ENCODE measurements at places on chromosomes 7 and 10. TPM values are rescaled to one million over a fixed set of nuclear protein-coding genes. Genes with fewer than 3 reads are reported as not detected.

The FXYD4 gene
- not detected for polyA plus RNA-seq

The MSMB gene
- not detected for polyA plus RNA-seq

The EPDR1 gene
- not detected for polyA plus RNA-seq

The CAMK2B gene
- polyA plus RNA-seq = 0.31 TPM

The NUDT13 gene
- 1.3 TPM for polyA plus RNA-seq

The KCND2 gene
- not detected for polyA plus RNA-seq

The ANXA8 gene
- polyA plus RNA-seq = 820 TPM

The HOXA9 gene
- 9.0 TPM for polyA plus RNA-seq

GRCh38 chr7:2521952-2522591 is 2.5 kb downstream of the LFNG start:
- H3K27ac ChIP-seq = peak overlapping the region; percentile 95
- peak overlapping the region; percentile 56 for H3K4me3 ChIP-seq
- peaks cover 52% of the 10 kb centered on the region for H3K4me1 ChIP-seq

DNA sequence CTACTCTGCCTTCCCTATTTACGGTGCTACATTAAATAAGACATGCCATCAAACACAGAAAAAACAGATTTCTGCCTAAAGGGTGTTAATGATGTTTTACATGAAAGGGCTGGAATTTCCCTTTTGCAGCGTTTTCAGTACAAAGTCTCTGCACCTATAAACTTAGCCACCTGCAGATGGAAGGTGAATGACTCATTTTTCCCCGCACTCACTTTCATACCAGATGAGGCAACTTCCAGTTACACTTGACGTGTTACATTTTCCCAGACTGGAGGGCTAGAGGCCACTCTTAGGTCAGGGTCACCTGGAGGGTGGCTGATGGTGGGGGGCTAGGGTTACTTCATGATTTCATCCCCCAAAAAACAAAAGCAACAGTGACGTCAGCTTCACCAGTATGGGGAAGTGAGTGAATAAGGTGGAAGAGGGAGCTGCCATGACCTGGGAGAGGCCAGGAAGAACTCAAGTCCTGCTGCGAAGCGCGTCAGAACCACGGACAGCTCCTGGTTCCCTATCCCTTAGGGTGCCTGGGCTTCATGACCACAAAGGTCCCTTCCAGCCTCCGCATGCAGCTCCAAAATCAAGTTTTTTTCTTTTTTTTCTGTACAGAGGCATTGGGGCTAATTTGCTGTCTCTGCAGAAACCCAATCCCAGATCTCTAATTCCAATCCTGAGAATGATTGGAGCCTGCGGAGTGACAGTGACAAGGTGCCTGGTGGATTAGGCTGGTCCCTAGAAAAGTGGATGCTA is 94.0 kb downstream of the ADARB2 start:
- H3K4me1 ChIP-seq = no peaks in the 10 kb centered on the region
- DNase-seq = no peak
- H3K27me3 ChIP-seq = no peaks in the 10 kb centered on the region
- no peaks in the 10 kb centered on the region for H3K36me3 ChIP-seq

DNA sequence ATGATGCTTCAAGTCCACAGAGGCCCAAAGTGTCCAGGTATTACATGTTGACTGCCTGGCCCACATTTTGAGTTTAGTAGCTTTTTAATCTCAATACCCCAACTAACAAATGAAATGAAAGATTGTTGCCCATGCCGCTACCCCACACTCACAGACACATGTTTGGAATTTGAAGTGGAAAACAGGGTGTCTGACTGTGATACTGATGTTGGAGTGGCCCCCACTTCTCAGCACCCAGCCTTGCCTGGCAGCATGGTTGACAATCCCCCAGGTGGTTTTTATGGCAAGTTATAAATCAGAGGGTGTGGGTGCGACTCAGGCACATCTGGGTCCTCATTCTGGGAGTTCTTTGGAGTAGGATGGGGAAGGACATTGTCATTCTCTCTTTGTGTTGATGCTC is 314.7 kb upstream of the ZNF32 start:
- no peaks in the 10 kb centered on the region for H3K27me3 ChIP-seq
- no peak overlapping the region for H3K27ac ChIP-seq

- H3K4me3 ChIP-seq = no peak overlapping the region
- no peak for DNase-seq
- no peaks in the 10 kb centered on the region for H3K27me3 ChIP-seq
- no peaks in the 10 kb centered on the region for H3K4me1 ChIP-seq
- H3K27ac ChIP-seq = no peak overlapping the region
These were observed 172.5 kb downstream of the ELFN1 start for GRCh38 chr7:1842321-1843221.

- no peak for DNase-seq
- H3K27ac ChIP-seq = no peak overlapping the region
- H3K36me3 ChIP-seq = no peaks in the 10 kb centered on the region
- H3K27me3 ChIP-seq = no peaks in the 10 kb centered on the region
- peaks cover 14% of the 10 kb centered on the region for H3K4me1 ChIP-seq
These were observed 11.7 kb downstream of the STAM start for GRCh38 chr10:17655567-17656146.

- H3K4me1 ChIP-seq = peaks cover 4% of the 10 kb centered on the region
- H3K4me3 ChIP-seq = peak overlapping the region; percentile 42
- H3K27ac ChIP-seq = no peak overlapping the region
These were observed 94.5 kb downstream of the SEC61G start for GRCh38 chr7:54664235-54665228.
